SK-N-SH (cell line): ENCODE measurements at places on chromosomes 6 and 20. TPM values are rescaled to one million over a fixed set of nuclear protein-coding genes. Genes with fewer than 3 reads are reported as not detected.

The SLA2 gene
- polyA plus RNA-seq = 0.03 TPM in 1 of 2 replicates, not detected in the other

The WFDC5 gene
- 0.08 and 0.11 TPM in 2 replicates for polyA plus RNA-seq

The TTK gene
- 3.6 and 4.1 TPM in 2 replicates for polyA plus RNA-seq

The COL20A1 gene
- polyA plus RNA-seq = not detected in 2 replicates

The POU3F2 gene
- 0.93 and 1.0 TPM in 2 replicates for polyA plus RNA-seq

The VNN1 gene
- not detected in 2 replicates for polyA plus RNA-seq

The C6orf58 gene
- 0.07 TPM in 1 of 2 replicates, not detected in the other for polyA plus RNA-seq

The OR2J3 gene
- not detected in 2 replicates for polyA plus RNA-seq

The DZANK1 gene
- polyA plus RNA-seq = 3.3 and 4.6 TPM in 2 replicates

The COL9A3 gene
- 1.3 and 2.5 TPM in 2 replicates for polyA plus RNA-seq

The HLA-DRB1 gene
- polyA plus RNA-seq = not detected in 2 replicates

The GCNT2 gene
- polyA plus RNA-seq = 0.13 and 0.29 TPM in 2 replicates

The MDFI gene
- polyA plus RNA-seq = 6.3 and 7.0 TPM in 2 replicates

The MAN1A1 gene
- 28.0 and 32.4 TPM in 2 replicates for polyA plus RNA-seq

The ACTL10 gene
- 0.19 and 0.25 TPM in 2 replicates for polyA plus RNA-seq

The KCNQ2 gene
- polyA plus RNA-seq = 3.9 and 8.3 TPM in 2 replicates
